ENCODE measurements at places on chromosomes 6 and 20.
A peak's percentile ranks its signal among the peaks of the same experiment; 100 is the strongest.

GRCh38 chr6:107537559-107537958 lies 47.6 kb downstream of the SOBP start:
- DNase-seq, result no peak

GRCh38 chr6:5606546-5606945 lies 345.2 kb downstream of the FARS2 start:
- no peak for DNase-seq

DNA sequence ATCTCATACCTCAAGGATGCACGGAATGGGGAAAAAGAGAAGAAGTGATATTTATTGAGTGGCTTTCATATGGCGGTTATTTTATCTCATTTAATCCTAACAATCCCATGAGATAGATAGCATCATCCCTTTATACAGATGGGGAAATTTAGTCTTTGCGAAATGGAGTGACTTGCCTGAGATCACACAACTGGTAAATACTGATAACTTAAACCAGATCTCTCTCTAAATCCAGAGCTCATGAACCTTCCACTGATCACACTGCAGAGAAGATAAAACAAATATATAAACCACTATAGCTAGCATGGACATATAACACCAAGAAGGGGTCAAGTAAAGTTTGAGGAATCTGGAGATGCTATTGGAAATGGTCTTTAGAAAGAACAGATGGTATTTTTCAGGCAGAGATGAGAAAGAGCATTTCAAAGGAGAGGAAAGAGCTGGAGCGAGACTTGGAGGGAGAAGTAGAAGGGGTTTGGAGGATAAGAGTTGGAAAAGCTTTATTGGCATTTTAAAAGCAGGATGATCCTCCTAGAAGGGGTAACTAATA lies 139.8 kb upstream of the TNFAIP3 start:
- DNase-seq, result no peak

GRCh38 chr20:34771680-34772081 lies 53.8 kb downstream of the NCOA6 start:
- no peak for DNase-seq

DNA sequence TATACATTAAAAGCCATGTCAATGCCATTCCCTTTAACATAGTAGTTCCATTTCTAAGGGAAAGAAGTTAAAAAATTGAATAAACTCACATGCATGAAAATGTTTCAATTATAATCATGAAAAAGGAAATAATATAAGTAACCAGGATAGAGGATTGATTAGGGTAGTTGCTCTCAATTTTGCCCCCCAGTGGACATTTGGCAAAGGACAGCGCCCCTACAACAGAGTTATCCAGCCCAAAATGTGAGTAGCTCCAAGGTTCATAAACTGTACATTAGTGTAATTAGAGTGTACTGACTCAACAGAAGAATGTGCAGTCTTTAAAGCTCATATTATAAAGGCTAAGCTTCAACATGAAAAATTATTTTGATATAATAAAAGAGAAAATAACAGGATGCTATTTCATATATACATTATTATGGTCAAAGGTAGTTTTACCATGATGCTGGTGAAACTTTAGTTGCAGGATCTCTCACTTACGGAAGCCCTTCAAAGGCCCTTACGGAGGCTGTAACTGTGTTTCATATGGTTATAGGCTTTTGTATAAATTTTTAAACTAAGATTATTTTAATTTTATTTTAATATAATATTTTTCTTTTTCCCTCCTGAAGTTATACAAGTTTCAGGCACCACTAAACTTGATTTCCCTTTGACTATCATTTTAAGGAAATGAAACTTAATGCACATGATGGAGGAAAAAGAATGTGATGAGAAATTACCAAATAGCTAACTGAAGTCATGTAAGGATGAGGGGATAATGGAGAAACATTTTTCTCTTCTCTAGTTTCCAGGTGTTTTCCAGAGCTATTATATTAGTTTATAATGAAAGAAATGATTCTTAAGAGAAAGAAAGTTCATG lies 403.6 kb downstream of the PLCB1 start:
- peak; percentile 45 for DNase-seq

DNA sequence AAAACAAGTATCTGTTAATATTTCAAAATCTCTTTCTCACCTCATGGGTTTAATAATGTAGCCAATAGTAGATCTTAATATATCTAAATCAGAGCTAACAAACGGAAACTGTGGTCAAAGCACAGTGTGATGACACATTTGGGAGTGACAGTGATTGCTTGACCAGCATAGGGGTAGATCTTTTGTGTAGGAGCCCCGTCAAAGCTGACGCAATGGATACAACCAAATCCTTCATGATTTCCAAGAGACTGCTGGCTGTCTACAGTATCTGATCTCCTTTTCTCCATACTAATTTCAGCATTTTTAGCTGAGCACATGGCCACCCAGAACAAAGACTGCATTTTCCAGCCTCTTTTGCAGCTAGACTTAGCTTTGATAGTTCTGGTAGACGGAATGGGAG lies 299.3 kb upstream of the ECI2 start:
- no peak for DNase-seq

DNA sequence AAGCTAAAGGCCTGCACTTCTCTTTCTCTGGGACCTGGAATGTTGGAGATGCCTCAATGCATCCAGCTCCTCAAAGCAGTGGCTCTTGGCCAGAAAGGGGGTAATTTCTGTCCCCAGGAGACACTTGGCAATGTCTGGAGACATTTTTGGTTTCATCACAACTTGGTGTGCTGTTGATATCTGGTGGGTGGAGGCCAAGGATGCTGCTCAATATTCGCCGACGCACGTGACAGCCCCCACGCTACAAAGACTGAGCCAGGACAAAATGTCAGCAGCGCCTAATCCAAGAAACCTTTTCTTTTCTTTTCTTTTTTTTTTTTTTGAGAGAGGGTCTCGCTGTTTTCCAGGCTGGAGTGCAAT lies 79.8 kb downstream of the SULF2 start:
- DNase-seq, result no peak

DNA sequence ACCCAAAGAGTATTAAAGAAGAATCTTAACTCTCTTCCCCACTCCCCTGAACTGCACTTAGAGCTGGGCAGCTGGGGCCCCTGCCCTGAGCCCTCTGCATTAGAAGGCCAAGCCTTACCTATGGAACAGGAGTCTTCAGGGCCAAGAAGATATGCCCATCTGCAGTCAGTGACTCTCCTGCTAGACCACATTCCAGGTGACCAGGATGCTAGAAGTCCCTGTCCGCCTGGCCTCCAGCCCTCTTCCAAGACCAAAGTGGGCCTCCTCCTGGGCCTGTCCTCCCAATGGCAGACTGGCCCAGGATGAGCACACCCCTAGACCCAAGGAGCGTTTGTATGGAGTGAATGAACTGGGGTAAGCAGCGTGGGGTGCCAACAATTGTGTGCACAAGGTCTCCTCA lies 259.1 kb downstream of the LY86 start:
- DNase-seq, result no peak

DNA sequence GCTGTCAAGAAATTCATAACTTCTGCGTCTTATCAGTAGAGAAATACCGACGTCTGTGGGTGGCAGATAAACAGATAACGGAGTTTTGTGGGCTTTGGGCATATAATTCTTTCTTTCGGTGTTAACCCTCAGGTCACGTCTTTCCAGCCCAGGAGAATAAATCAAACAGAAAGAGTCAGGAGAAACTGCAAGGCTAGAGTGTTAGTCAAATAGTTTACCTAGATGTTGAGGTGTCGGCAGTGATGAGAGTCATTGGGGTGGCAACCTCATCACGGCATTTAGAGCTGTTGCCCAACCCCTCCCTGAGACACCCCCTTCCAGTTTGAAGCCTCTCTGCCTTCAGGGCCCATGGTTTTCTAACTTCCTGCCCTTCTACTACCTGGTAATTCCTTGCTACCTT lies 49.5 kb downstream of the ADTRP start:
- DNase-seq, result peak; percentile 40

GRCh38 chr6:13355043-13355945 lies 27.0 kb upstream of the TBC1D7 start:
- no peak for DNase-seq

DNA sequence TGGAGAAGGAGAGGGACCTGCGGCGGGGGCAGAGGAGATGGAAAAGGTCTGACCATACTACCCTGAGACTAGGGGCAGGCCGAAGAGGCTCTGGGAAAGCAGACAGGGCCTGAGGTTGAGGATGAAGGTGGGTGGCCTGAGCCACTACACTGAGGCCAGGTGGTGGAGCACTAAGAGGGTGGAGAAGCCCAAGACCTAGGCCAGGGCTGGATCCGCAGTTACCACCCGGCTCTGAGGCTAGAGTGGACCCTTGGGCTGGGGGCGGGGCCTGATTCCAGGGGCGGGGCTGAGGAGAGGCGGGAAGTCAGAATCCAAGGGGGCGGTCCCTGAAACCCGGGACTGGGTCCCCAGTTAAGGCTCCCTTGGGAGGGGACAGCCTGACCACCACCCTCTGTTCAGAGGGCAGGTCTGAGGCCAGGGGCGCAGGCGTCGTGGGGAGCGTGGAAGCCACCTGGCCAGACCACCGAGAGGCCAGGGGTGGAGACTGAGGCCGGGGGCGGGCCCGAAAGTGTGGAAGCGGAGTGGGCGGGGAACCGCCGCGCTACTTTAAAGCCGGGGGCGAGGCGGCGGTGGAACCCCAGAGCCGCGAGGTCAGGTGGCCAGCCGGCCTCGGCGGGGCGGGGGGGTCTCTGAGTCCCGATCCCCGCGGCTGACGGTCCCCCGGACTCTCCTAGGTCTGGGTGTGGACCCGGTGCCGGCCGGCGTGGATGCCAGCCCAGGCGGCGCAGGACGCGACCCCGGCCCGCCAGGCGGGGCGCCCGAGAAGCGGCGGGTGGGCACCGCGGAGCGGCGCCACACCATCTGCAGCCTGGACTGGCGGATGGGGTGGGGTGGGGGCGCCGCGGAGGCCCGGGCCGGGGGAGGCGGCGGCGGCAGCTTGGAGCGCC lies 8.3 kb downstream of the CCM2L start:
- no peak for DNase-seq

DNA sequence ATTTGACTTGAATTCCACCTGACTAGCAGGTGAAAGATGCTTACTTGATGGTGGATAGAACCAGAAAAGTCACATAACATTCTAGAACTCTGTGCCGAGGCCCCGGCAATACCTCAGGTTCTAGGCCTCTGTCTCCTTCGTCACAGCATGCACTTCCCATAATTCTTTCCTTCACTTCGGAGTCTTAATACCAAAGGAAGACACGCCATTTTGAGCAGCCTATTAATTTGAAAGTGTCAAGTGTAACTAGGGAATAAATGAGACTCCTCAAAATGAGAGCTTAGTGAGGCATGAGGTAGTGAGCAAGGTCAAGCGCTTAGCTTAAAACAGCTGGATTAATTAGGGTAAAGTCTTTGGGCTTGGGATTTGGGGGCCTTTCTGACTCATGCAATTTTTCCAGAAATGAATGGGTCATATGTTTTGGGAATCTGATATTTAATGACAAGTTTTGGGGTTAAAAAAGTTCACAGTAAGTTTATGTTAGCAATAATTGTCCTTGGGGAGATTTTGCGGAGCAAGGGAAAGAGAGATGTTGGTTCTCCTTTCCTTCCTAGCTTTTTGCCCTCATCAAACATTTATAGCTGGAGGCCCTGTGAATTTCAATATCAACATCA lies 29.1 kb upstream of the SGK1 start:
- no peak for DNase-seq

- peak; percentile 52 for DNase-seq
These were observed 31.0 kb downstream of the GLO1 start for GRCh38 chr6:38671885-38672467.

DNA sequence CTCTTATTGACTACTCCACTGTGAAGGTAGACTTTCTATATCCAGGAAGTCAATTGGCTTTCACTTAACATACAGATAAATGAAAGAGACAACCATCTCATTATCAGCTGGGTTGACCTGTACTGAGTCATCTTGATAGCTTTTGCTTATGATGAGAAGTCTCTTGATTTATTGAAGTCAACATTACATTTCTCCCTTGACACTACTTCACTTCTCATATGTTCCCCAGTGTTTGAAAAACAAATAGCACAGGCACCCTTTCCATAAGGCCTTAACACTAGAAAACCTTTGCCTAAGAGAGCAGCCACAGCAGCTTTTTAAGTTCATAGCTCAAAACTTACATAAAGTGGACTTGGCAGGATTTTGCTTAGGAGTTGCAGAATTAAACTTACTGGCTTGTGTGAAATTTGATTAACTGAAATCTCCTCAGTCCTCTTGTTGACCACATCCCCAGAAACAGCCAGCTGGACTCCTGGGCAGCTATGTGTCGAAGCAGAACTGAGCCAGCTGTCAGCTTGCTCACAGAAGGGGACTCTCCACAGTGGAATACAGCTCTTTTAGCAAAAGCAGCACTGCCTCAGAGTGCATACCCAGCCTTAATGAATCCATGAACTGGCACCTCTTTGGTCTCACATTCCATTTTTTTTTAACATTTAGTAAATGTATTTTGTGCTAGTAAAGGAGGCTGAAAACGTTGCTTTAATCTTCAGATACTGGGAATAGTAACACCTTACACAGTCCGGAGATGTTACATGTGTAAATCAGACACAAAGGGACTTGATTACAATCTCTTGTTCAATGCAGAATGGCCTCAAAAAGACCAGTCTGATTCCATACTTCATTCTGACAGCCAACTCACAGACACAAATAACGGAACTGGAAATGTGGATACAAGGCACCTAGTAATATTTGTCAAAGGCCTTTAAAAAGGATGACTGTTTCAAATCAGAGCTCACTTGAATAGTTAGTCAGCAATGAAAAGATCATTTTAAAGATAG lies 1532.7 kb downstream of the HACE1 start:
- DNase-seq, result no peak

DNA sequence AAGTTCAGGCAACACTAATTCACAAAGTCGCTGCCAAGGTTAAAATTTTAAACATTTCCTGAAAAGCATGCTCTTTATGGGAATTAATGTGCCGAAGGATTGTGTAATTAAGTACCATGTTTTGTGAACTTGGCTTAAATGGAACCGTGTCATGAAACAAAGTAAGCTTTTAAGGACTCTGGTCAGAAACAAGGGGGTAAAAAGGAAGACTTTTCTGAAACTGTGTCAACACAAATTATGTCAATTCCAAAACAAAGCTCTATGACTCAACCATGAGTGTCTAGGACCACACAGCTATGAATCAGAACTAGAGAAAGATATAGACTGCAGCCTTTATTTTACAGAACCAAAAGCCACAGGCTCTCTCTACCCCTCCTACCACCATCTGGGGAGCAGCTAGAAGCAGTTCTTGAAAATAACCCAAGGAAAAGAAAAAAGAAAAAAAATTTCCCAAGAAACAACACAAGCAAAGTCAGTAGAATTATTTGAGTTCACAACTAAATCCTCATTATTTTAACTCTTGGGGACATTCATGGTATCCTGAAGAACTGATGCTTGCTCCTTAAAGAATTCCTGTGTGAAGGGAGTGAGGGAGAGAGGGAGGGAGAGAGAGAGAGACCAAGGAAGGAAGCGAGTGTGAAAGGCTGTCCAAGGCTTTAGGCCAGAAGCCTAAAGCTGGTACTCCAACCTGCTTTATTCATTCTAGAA lies 81.9 kb downstream of the ZMYND8 start:
- DNase-seq, result peak; percentile 42

GRCh38 chr20:44959638-44960102 lies 527 bp downstream of the TOMM34 start:
- DNase-seq, result no peak

- DNase-seq, result no peak
These were observed 16.8 kb downstream of the LAMA4 start for GRCh38 chr6:112237595-112237994.

All from CD14-positive monocyte (primary cell).